ENCODE measurements at places on chromosomes 3 and 15. TPM values are rescaled to one million over a fixed set of nuclear protein-coding genes. Genes with fewer than 3 reads are reported as not detected.

Gene ALS2CL
- total RNA-seq, result 43.8 TPM

GRCh38 chr3:84891851-84892250, 66.9 kb upstream of the CADM2 start:
- no peak for DNase-seq

Gene SNRPN
- total RNA-seq, result 277 TPM

DNA sequence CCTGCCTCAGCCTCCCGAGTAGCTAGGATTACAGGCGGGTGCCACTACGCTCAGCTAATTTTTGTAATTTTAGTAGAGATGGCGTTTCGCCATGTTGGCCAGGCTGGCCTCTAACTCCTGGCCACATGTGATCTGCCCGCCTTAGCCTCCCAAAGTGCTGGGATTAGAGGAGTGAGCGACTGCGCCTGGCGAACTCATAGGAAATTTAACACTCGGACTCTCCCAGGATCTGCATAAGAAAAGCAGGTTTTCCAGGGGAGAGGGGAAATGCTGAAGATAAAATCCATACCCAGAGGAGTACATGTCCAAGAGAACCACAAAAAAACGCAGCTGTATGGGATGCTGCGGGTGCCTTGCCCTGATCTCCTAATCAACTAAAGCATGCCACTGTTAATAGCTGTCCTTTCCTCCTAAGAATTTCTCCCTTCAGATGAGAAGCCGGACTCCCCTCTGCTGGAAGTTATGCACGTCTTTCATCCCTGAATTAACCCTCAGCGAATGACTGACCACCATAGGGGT, 25.3 kb upstream of the TGFBR2 start:
- DNase-seq, result no peak

Data from mucosa of gallbladder (tissue), 1 donor.